Immature natural killer cell (primary cell): ENCODE measurements at places on chromosomes 2 and 18.

DNA sequence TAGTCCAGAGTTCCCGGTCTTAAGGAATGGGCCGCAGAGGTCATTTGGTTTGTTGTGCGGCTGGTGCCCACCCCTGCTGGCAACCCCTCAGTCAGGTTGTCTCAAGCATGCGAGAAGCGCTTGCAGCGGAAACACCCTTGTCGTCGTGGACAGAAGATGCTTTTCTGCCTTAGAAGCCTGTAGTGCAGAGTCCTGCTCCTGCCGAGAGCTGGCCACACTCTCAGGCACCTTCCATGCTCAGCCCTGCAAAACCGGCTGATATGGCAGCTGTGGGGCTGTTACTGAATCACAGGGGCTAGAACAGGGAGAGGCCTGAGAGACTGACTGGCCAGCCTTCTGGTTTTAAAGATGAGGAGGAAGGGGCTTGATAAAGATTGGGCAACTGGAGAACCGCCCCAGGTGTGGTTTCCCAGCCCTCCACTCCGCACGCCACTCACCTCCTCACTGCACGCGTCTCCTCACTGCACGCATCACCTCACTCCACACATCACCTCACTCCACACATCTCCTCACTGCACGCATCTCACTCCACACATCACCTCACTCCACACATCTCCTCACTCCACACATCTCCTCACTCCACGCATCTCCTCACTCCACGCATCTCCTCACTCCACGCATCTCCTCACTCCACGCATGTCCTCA is 103.6 kb downstream of the USP40 start:
- no peak for DNase-seq

DNA sequence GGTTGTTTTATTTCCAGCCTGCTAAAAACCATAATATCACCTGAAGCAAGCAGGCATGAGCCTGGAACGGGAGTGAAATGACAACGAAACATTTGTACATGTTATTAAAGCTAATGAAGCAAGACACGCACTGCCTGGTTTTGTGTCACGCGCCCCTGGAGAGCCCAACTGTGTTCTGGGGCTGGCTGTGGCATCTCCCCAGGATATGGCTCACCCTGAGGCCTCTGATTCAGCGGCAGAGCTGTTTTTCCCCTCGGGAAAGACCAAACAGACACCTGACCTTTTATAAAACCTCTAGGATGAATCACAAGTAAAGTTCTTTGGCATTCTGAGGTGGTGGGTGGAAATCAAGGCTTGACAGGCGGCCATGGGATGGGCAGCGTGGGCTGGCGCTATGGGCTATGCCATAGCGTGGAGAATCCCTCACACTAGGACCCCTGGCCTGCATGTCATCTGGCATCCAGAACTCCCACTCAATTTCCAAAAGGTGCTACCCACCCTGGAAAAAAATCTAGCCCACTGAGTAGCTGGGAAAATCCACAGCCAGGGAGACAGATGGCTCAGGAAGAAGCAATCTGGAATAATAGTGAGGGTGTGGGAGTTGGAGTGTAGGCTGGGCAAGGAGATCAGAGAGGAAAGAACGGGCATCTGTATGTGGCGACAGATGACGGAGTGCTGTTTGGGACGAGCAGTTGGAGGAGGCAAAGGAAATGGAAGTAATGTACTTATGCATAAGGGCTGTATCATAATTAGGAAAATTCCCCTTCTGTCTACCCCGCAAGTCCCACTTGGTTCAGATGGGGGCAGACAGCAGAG is 262.0 kb downstream of the AFF3 start:
- DNase-seq, result no peak

- no peak for DNase-seq
Observed at GRCh38 chr2:54771166-54771885, 47.9 kb downstream of the EML6 start.

DNA sequence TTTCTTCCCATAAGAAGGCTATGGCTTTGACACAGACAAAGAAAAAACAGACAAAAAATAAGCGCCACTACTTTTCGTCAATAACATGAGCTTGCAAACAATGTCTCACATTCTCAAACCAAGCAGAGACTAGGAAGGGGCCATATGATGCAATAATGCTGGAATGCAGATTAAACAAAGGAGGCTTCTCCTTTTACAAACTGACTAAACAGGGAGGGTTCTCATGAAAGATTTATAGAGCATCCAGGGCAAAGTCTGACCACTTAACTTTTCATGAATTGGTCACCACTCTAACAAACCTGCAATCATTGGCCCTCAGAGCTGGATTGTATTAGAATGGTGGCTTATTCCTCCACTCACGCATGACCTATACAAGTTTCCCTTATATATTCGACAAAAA is 663.3 kb upstream of the CHAC2 start:
- DNase-seq, result no peak

GRCh38 chr18:3279201-3280185 is 17.6 kb downstream of the MYL12B start:
- no peak for DNase-seq

DNA sequence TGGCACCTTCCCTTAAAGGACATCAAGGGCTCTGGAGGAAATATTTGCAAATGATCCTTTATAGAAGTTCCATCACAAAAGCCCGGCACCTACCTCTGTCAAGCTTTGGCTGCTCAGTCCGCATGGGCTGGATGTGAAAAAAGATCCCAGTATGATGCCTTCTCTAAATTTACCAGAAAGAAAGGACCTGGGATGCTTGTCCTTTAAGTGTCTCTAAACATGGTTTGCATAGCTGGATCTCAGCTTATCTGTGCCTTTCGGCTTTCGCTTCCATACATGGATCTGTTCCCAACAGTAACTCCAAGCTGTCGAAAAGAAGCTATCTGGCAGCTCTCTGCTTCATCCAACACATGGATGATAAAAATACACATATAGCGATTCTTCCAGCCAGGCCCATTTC is 60.4 kb upstream of the SLC8A1 start:
- no peak for DNase-seq

DNA sequence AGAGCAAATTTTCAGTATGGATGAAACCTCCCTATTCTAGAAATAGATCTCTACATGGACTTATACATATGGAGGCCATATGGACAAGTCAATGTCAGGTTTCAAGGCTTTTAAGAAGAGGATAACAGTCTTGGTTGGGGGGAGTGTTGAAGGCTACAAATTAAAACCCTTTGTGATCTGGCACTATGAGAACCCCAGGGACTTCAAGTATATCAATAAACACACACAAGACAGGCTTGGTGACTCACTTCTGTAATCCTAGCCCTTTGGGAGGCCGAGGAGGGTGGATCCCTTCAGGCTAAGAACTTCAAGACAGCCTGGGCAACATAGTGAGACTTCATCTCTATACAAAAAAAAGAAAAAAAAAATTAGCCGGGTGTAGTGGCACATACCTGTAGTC is 127.2 kb upstream of the SP5 start:
- DNase-seq, result no peak

GRCh38 chr2:152863826-152864225 is 145.4 kb downstream of the ARL6IP6 start:
- no peak for DNase-seq

- DNase-seq, result no peak
Observed at GRCh38 chr2:192119536-192119935, 75.2 kb downstream of the TMEFF2 start.

- DNase-seq, result no peak
Observed at GRCh38 chr2:19933351-19933981, 31.7 kb upstream of the TTC32 start.

GRCh38 chr18:68233018-68233417 is 481.9 kb downstream of the TMX3 start:
- no peak for DNase-seq

DNA sequence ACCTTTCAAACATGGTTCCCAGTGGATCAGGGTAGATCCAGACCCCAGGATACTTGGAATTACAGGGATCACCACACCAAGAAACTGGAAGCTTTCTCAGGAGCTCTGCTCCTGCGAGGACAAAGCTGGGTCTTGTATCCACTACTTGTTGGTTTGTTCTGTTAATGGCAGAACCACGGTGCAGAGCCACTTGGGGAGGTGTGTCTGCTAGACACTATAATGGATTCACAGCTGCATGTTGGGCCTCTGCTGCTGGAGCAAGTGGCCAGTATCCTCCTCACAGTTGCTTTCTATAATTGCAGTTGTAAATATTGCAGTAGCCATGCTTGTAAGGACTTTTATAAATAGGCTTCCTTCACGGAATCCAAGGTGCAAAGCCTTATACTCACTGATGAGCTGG is 12.9 kb downstream of the FOSL2 start:
- DNase-seq, result no peak

DNA sequence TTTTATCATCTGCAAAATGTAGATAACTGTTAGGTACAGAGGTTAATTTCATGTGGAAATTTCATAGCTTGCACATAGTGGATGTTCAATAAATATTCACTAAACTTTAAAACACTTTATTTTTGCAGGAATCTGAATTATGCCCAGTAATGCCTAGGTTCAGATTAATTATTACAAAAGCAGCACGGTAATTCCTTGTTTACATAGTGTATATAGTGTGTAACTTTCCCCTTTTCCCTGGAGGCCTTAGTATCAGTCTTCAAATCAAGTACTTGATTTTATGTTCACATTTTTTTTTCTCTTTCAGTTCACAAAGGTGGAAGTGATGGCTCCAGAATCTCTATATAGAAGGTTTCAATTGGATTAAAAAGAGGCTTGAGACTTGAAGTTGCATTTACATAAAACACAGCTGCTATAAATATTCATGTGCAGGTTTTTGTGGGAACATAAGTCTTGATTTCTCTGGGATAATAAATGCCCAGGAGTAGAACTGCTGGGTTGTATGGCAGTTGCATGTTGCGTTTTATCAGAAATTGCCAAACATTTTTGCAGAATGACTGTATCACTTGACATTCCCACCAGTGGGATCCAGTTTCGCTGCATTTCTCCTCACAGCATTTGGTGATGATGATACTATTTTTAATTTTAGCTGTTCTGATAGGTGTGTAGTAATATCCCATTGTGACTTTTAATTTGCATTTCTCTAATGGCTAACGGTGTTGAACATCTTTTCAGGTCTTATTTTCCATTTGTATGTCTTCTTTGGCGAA is 27.6 kb upstream of the LGALSL start:
- DNase-seq, result no peak

- DNase-seq, result no peak
Observed at GRCh38 chr2:112085916-112086669, 31.0 kb downstream of the TMEM87B start.

- DNase-seq, result no peak
Observed at GRCh38 chr2:171404261-171404660, 29.5 kb downstream of the METTL8 start.

DNA sequence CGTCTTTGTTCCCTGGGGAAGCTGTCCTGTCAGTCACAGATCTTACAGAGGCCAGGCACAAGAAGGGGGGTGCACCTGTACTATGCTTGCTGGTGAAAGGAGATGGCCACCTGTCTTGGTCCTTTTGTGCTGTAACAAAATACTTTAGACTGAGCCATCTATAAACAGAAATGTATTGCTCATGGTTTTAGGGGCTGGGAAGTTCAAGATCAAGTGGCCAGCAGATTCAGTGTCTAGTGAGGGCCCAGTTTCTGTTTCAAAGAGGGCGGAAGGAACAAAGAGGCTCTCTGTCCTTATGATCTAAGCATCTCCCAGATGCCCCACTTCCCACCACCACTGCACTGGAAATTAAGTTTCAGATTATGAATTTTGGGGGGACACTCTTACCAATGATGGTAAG is 35.5 kb upstream of the RPL37A start:
- no peak for DNase-seq

DNA sequence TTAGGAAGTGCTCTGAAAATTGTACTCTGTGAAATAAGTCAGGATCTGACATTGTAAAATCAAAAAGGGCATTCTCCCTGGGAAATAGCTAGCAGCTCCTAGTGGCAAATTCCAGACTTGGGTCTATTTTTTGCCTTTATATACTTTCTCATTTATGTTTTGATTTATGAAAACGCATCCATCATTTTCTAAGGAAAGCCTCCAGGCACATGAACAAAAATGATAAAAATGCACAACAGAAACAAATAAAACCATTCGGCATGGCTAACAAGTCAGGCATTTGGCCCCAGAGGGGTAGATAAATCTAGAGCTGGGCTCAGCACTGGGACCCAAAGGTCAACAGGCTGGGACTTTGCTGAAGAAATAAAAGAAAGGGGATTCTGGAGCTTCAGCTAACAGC is 167.0 kb downstream of the BCL11A start:
- DNase-seq, result no peak

DNA sequence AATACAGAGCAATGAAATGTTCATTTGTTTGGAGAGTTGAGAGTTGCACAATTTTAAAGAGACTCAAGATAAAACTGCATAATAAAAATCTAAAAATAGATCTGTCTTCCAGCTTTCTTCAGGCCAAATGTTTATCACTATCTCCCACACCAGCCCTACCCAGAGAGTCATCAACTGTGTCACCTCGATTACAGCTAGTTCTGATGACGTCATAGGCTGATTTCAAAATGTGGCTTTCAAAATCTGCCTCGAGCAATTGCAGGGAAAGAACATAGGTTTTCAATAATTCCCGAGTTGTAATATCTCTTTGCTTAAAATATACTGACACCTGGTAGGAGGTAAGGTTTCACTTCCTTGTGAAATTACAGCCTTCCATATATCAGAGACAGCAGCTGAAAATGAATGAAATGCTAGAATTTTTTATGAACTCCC is 677.6 kb upstream of the ID2 start:
- no peak for DNase-seq

GRCh38 chr2:28496781-28497180 is 921 bp downstream of the PLB1 start:
- no peak for DNase-seq

DNA sequence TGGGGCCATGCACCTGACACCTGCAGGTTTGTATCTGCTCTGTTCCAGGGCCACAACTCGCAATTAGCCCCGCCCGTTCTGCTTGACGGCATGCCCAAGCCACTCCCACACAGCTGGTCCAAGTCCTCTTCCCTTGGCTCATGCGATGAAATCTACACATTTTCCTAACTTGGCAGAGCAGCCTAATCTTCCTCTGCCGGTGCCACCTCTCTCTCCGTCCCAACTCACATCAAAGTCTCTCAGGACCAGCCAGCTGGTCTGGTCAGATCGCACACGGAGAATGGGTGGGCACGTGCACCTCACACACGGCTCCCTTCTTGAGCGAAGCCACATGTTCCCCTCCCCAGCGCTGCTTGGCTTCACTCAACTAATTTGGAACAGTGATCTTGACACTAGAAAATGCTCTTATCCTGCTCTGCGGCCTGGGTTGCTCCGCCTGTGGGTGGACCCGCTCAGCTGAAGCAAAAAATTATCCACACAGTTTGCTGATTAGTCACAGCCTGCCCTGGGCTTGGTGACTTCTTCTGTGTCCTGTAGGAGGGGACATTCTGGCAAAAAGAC is 176.7 kb downstream of the NRP2 start:
- no peak for DNase-seq

GRCh38 chr2:28269019-28269784 is 123.5 kb upstream of the FOSL2 start:
- no peak for DNase-seq

GRCh38 chr2:1721706-1722646 is 22.3 kb downstream of the PXDN start:
- no peak for DNase-seq

DNA sequence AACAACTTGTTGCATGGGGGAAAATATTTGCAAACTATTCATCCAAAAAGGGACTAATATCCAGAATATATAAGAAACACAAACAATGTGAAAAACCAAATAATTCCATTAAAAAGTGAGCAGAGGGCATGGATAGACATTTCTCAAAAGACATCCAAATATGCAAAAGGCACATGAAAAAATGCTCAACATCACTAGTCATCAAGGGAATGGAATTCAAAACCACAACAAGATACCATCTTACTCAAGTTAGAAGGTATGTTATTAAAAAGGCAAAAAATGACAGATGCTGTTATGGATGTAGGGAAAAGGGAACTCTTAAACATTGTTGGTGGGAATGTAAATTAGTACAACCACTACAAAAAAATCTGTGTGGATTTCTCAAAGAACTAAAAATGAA is 396.5 kb downstream of the CCDC85A start:
- no peak for DNase-seq

- DNase-seq, result no peak
Observed at GRCh38 chr2:55112229-55113031, 62.2 kb upstream of the RTN4 start.
